ENCODE measurements at places on chromosomes 1 and 21. TPM values are rescaled to one million over a fixed set of nuclear protein-coding genes. Genes with fewer than 3 reads are reported as not detected.

The ATP1A4 gene
- not detected for total RNA-seq

The MYOC gene
- not detected for total RNA-seq

The ACBD6 gene
- 40.8 TPM for total RNA-seq

The LRIG2 gene
- 13.8 TPM for total RNA-seq

- DNase-seq: no peak
Observed at GRCh38 chr1:28313702-28314546, 14.9 kb upstream of the MED18 start.

- no peak for DNase-seq
Observed at GRCh38 chr1:77016386-77016985, 149.2 kb downstream of the ST6GALNAC5 start.
